PC-9 (cell line): ENCODE measurements at places on chromosomes 2 and 18. TPM values are rescaled to one million over a fixed set of nuclear protein-coding genes. Genes with fewer than 3 reads are reported as not detected.

DNA sequence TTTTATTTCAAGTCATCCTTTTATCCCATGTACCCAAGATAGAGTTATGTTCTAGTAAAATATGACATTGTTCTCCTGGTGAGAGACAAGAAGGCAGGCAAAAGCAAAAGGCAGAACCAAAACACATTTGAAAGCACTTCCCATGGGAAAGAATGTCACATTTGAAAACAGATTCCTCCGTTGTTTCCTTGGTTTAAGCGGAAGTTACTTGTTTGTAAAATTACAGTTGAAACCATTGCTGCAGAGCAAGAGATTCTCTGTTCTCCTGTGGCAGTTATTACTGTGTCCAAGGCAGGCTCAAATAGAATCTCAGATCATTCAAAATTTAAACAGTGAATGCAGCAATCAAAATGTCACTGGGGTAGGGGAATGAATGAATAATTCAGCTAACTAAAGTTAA, 149.6 kb downstream of the MTCL1 start:
- DNase-seq = no peak

DNA sequence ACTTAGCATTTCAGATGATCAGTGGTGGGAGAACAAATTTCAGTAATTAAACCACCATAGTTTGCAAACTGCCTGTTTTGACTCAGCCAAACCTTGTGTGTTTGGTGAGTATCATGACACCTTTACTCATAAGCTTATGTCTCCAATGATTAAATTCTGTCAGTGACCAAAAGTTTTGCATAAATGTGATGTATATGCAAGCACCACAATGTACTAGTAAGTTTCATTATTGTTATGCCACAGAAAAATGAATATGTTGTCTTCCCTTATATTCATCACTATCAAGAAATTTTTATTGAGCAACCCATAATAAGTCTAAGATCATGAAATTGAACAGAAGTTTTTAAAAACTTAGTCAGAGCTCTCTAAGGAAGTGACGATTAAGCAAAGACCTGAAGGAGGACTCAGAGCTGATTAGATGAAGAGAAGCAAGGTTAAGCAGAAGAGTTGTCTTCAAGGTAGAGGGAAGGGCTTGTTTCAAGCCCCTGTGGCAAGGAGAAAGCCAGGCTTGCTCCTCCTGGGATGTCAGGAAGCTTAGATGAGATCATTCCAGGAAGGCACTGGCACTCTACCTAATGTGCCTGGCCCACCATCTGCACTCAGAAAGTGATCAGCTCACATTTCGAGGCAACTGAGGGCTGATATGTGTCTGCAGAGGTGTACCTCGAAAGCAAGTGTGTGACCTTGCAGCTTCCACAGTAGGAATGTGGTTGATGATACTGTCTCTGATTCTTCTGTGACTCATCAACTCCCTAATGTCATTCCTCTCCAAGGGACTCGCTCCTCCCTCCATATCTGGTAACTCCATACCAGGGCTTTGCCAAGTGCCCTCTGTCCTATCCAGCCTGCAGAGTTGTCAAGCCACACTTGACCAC, 54.7 kb downstream of the KCTD18 start:
- DNase-seq = peak; percentile 29

- DNase-seq = no peak
These were observed 144.6 kb downstream of the QPCT start for GRCh38 chr2:37489041-37489456.

GRCh38 chr2:201432621-201433393, 18.5 kb downstream of the TRAK2 start:
- no peak for DNase-seq

DNA sequence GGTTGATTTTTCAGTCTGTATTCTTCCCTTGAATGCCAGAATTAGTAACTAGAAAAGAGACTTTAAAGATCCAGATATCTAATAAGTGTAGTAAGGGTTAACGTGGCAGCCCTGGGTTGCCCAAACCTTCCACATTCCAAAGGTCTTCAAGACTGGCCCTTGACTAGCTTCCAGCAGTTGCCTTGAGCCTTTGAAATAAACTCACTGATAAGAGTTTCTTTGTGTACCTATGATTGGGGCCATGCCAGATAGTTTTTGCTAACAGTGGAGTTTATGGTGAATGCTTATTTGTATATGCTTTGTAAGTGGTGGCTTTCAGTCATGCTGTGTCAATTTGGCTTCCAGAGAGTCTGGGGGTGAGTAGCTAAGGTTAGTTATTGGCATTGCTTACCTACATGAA, 722.3 kb downstream of the RNF144A start:
- DNase-seq = no peak

- DNase-seq = no peak
These were observed 139.5 kb downstream of the LRRC30 start for GRCh38 chr18:7370375-7370774.

Gene ESPNL
- total RNA-seq = 1.1 and 2.2 TPM in 2 replicates

Gene CDH20
- not detected in 2 replicates for total RNA-seq

DNA sequence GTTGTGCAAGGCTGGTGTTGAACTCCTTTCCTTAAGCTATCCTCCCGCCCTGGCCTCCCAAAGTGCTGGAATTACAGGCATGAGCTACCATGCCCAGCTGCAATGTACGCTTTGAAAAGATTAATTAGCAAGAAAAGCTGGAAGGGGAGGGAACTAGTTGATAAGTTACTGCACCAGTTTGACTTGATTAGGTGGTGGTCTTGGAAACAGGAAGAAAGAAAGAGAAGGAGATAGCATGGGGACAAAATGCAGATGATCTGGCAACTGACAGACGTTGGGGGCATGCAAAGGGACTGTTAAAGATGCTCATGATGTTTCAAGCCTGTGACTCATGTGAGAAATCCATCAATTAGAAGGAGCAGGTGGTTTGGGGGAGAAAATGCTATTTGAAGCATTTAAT, 68.6 kb downstream of the PLEKHM3 start:
- no peak for DNase-seq

DNA sequence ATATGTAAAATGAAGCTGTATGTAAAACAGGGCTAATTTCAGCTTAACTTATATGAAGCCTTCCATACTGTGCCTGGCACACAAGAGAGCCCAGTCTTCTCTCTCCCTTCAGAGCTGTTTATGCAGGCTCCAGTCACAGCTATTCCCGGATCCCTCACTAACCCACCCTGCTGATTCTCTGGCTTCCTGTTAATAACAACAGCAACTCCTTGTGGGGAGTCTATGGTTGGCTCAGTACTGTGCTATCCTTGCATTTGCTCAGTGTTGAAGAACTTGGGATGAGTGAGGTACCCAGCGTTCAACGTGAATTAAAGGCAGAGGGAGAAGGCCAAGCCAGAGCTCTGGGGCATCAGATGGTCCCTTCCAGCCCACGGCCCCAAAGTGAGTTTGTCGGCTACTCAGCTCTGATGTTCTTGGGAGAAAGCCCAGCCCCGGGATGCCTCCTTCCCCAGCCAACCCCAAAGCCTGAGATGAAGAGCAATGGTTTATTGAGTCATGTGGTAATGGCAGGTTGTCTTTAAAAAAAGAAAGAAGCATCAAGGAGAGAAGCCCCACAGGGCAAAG, 43.2 kb downstream of the PSD4 start:
- DNase-seq = no peak

Gene PUM2
- 93.3 and 99.3 TPM in 2 replicates for total RNA-seq

Gene ICA1L
- total RNA-seq = 0.20 TPM in 1 of 2 replicates, not detected in the other

DNA sequence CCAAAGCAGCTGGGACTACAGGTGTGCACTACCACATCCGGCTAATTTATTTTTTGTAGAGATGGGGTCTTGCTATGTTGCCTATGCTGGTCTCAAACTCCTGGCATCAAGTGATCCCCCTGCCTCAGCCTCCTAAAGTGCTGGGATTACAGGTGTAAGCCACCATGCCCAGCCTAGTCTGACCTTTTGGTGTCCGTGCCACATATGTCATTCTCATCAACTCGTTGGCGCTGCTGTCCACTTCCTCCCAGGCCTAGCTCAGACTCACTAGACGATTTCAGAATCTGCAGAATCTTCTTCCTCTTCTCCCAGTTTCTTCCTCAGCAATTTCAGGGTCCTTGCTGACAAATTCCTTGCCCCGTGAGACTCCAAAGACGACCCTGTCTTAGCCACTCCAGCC, 39.8 kb upstream of the DNMT3A start:
- DNase-seq = no peak

Gene ERMN
- total RNA-seq = not detected in 2 replicates

Gene COL5A2
- total RNA-seq = 0.35 and 0.55 TPM in 2 replicates

DNA sequence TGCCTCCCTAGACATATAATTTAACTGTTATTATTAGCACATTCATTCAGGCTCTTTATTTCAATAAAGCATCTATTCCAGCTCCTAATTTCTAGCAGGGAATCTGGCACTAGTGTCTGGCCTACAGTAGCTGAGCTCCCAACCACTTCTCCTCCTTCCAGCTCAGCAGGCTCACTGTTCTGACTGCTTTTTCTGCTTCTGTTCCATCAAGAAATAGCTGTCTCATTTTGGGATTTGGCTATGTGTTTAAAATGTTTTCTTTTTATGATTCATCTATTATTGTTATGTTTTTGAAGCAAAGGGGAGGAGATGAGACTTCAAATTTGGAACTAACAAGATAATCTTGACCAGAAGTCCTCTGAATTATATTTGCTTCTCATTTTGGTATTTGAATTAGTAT, 172.7 kb upstream of the SMAD7 start:
- no peak for DNase-seq

DNA sequence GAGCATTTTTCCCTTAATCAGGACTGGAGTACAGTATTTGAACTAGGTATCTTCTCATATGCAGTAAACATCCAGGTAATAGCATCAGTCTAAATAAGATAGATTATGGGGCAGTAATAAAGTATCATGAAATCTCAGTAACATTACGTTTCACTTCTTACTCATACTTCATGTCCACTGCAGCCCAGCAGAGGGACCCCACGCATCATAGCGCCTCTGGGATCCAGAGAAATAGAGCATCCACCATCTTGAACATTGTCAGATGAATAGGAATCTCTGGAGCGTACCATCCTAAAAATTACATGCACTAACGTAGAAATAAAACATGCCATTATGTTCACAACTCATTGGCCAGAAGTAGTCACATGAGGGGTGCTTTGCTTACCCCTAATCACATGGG, 499.0 kb downstream of the CPS1 start:
- DNase-seq = no peak

- no peak for DNase-seq
These were observed 609.5 kb upstream of the SLC8A1 start for GRCh38 chr2:41061356-41061755.

DNA sequence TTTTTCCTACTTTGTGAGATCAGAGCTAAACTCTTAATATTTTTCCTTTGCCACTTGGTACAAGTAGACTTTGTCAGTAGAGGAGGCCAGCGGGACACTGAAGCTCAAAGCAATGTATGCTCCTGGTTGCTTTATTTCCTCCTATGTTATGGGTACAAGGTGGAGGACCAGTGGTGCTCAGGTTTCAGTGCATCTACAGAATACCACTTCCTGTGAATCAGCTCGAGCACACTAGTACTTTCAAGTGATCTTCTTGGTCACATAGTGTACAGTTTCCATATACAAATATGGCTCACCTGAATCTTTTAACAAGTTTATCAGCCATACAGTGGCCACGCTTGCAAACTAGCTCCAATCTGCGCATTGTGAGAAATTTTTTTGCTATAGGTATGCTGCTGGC, 1674.8 kb upstream of the TMEFF2 start:
- no peak for DNase-seq

DNA sequence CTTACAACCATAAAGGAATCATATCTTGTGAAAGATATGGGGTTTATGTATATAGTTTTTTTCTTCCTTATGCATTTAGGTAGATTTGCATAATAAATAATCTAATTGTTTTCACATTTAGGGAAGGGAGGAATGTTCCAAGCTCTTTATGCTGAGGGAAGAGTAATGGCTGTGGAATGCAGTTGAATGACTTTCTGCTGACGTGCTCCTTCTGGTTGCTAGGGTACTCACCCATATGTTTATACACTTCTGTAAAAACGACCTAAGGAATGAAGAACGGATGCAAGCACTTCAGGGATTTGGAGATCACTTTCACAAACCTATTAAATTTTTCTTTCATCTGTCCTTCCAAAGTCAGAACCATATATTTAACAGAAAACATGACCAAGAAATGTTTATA, 29.2 kb upstream of the PPP4R1 start:
- DNase-seq = peak; percentile 74

DNA sequence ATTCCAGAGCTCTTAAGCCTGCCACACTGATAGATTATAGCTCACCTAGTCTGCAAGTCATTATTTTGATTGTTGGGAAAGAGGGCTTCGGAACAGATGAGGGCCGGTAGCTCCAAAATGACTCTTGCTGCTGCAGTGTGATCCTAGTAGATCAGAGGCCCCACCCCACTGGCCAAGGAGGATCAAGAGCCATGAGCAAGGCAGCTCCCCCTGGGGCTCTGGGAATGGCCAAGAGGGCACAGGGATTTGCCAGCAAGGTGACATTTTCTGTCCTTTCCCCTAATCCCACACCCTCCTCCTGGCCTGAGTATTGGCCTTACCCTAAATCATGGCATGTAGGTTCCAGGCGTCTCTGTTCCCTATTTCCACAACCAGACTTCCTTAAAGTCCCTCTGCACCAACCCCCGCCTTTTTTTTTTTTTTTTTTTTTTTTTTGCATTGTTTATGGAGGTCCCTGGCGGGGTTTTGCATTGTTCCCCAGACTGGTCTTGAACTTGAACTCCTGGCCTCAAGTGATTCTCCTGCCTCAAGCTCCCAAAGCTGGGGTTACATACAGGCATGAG, 36.5 kb downstream of the EIF4E2 start:
- no peak for DNase-seq

- no peak for DNase-seq
These were observed 1.3 kb upstream of the PNO1 start for GRCh38 chr2:68156419-68156818.

Gene AOX1
- 4.1 and 5.1 TPM in 2 replicates for total RNA-seq

GRCh38 chr2:57908736-57909161, 137.9 kb upstream of the VRK2 start:
- no peak for DNase-seq

Gene ABCA12
- 1.8 and 2.0 TPM in 2 replicates for total RNA-seq

GRCh38 chr18:69757733-69758132, 189.9 kb downstream of the CD226 start:
- no peak for DNase-seq

- DNase-seq = no peak
These were observed 109.1 kb downstream of the HAUS1 start for GRCh38 chr18:46213295-46213694.

Gene GPR45
- total RNA-seq = not detected in 2 replicates

- DNase-seq = no peak
These were observed 1231.2 kb upstream of the ZEB2 start for GRCh38 chr2:145751155-145751554.

Gene SIGLEC15
- total RNA-seq = 0.50 and 1.0 TPM in 2 replicates

DNA sequence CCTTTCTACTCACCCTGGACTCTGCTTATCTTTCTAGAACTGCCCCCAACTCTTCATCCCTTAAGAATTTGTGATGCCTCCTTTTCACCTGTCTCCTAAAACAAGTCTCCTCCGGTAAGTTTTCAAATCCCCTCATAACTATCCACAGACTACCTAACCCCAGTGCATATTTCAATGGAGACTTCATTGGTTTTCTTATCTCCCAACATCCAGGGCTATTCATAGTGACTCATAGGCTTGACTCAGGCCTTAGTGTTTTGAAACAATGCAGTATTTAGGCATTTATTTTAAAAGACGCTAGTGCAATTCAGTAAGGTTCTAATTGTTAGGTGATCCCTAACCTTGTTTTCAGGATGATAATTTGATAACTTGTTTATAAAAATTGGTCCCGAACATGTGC, 399.2 kb downstream of the CPS1 start:
- peak; percentile 1 for DNase-seq

- DNase-seq = no peak
These were observed 19.4 kb downstream of the AGFG1 start for GRCh38 chr2:227491386-227491785.
